ENCODE measurements at places on chromosomes 4 and X.
A peak's percentile ranks its signal among the peaks of the same experiment; 100 is the strongest.

GRCh38 chrX:5976332-5976731 is 252.3 kb downstream of the NLGN4X start:
- no peak for DNase-seq

GRCh38 chr4:184310881-184311709 is 93.4 kb upstream of the ENPP6 start:
- peak; percentile 3 for DNase-seq

- DNase-seq: no peak
Observed at GRCh38 chrX:130829526-130830515, 73.2 kb downstream of the ENOX2 start.

GRCh38 chr4:9921326-9921725 is 100.0 kb downstream of the SLC2A9 start:
- DNase-seq: no peak

Measured in T-helper 2 cell treated with Interferon-gamma antibody and Interleukin-4, amounts not matched to agents 5 μg/mL and 100 μg/mL, for 36 hours (primary cell).